ENCODE measurements at places on chromosomes 13 and 19.

DNA sequence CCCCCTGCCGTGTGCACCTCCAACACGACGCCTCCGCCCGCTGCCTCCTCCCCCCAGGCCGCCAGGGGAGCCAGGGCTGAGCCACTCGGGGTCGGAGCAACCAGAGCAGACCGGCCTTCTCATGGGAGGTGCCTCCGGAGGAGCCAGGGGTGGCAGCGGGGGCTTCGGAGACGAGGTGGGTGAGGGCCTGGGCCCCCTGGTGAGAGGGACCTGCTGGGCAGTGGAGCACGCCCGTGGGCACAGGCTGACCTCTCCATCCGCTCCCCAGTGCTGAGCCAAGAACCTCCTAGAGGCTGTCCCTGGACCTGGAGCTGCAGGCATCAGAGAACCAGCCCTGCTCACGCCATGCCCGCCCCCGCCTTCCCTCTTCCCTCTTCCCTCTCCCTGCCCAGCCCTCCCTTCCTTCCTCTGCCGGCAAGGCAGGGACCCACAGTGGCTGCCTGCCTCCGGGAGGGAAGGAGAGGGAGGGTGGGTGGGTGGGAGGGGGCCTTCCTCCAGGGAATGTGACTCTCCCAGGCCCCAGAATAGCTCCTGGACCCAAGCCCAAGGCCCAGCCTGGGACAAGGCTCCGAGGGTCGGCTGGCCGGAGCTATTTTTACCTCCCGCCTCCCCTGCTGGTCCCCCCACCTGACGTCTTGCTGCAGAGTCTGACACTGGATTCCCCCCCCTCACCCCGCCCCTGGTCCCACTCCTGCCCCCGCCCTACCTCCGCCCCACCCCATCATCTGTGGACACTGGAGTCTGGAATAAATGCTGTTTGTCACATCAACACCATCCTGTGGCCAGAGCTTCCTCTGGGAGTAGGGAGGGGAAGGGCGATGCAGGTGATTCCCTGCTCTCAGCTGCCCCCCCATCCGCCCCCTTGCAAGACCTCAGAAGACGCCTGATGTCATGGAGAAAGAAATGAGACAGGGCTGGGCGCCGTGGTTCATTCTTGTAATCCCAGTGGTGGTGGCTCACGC, 12.0 kb downstream of the BCAM start:
- no peak for DNase-seq

DNA sequence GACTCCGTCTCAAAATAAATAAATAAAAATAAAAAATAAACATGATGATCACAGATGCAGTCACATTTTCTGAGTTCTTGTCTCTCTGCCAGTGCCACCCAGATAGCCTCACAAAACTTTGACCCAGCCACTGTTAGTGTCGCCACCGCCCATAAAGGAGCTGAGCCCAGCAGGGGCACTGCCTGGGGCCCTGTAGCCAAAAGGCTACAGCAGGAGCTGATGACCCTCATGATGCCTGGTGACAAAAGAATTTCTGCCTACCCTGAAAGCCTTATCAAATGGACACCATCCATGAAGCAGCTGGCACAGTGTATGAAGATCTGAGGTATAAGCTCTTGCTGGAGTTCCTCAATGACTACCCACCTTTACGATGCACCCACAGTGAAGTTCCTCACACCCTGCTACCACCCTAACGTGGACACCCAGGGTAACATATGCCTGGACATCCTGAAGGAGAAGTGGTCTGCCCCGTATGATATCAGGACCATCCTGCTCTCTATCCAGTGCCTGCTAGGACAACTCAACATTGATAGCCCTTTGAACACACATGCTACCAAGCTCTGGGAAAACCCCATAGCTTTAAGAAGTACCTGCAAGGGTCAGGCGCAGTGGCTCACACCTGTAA, 18.3 kb downstream of the ZNF587 start:
- DNase-seq, result no peak

DNA sequence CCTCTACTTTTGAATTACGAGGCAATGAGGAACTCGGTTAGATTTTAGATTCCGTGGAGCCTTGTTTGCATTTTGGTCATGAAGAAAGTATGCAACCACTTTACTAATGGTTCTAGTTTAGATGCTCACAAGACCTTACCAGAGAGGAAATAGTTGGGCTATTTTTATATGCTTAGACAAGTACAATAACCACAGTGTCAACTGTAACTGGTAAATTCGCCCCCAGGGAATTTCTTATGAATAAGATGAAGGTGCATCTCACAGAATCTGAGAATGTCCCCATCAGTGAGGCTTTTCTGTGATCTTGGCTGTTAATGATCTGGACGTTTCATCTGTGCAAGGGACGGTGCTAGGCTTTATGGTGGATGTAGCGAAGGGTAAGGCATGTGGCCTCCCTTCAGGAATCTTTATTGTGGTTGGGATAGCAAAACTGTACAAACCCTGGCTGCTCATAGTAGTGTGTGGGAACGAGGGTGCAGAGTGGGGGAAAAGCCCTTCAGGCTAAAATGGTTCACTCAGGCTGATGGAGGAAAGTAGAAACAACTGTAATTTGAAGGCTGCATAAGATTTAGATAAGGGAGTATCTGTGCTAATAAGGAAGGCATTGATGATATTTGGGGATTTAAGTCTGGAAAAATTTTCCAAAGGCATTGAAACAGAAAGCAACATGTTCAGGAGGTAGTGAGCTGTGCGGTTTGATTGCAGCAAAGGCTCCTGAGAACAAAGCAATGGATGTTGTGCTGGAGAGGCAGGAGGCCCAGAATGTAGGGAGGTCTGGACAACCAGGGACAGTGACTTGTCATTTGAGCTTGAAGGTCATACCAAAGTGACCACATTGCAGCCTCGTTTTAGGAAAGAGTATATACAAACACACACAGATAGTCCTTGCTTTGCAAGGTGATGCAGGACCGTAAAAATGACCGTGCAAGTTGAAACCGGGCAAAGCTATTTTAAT, 28.4 kb downstream of the UBAC2 start:
- DNase-seq, result no peak

GRCh38 chr19:10863107-10863717, 8.1 kb upstream of the CARM1 start:
- DNase-seq, result no peak

DNA sequence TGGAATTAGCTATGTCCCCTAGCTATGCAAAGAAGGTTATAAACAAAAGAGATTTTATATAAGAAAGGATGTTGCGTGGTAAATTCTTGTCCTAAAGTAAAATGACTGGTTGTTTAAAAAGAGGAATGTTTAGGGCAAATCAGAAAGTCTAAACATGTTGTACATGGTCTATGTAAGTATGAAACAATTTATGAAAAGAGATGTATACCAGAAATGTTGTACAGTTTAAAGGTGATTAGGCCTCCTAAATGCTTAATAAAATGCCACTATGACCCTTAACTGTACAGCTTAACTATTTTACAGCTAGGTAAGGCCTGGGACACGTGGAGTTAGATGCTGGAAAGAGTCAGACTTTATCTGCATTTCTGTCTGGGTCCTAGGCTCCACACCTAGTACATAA, 775.9 kb upstream of the KLHL1 start:
- no peak for DNase-seq

DNA sequence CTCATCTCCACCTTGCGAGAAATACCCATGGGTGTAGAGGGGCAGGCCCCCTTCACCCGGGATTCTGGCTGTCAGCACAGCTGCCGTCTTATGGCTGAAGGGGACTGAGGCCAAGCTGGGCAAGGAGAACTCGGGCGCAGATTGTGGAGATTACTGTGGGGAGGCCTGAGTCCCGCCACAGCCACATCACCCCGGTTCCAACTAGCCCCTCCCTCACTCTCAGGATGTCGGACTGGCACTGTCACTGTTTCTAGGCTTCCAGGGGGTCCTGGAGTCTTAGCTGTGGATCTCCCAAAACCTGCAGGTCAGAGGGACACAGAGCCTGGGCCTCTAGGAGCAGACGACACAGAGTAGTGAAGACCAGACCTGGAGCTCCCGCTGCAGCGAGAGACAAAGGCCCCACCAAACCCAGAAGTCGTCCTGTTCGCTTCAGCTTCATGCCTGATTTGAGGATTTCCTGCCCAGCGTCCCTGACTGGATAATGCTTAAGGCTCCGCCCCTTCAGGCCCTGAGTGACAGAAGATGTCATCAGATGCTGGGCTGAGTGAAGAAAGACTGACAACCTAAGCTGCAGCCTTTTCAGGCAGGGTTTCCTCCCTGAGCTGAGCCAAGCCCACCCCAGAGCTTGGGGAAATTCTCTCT, 55.8 kb downstream of the ZNF93 start:
- DNase-seq, result no peak

- peak; percentile 78 for DNase-seq
These were observed 40.3 kb upstream of the USPL1 start for GRCh38 chr13:30577401-30577852.

DNA sequence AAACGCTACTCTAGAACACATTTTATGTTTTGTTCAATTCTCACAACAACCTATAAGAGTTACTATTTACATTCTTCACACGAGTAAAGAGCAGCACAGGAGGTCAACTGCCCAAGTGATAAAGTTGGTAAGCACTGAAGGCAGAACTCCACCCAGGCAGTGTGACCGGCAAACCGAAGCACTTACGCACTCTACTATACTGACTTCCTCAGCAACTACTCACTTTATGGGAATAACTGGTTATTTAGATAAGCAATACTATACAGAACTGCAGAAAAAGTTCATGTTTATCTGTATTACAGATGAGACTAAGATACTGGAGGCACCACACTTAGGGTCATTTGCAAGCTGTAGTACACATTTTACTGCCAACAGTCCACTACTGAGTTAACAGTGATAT, 28.8 kb downstream of the FOXO1 start:
- no peak for DNase-seq

DNA sequence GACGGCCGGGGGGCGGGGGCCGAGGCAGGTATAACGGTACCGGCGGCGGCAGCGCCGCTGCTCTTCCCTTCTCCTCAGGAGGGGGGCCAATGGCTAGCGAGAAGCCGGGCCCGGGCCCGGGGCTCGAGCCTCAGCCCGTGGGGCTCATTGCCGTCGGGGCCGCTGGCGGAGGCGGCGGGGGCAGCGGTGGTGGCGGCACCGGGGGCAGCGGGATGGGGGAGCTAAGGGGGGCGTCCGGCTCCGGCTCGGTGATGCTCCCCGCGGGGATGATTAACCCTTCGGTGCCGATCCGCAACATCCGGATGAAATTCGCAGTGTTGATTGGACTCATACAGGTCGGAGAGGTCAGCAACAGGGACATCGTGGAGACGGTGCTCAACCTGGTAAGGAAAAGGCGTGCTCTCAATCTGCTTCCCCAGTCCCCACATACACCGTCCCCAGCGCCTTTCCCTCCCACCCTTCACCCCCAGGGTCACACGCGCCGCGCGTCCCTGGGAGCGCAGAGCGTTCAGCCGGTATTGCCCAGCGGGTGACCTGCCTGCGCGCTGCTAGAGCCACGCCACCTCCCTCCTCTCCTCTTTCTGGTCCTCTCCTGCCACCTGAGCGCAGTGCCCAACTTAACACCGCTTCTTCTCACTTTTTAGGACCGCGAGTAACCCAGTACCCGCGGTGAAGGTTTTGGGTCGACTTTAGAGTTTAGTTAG, 814 bp downstream of the NBEA start:
- peak; percentile 61 for DNase-seq

GRCh38 chr19:389255-389934, 19.6 kb downstream of the C2CD4C start:
- DNase-seq, result peak; percentile 46

- DNase-seq, result no peak
These were observed 351.3 kb upstream of the TMTC4 start for GRCh38 chr13:101025925-101026324.

DNA sequence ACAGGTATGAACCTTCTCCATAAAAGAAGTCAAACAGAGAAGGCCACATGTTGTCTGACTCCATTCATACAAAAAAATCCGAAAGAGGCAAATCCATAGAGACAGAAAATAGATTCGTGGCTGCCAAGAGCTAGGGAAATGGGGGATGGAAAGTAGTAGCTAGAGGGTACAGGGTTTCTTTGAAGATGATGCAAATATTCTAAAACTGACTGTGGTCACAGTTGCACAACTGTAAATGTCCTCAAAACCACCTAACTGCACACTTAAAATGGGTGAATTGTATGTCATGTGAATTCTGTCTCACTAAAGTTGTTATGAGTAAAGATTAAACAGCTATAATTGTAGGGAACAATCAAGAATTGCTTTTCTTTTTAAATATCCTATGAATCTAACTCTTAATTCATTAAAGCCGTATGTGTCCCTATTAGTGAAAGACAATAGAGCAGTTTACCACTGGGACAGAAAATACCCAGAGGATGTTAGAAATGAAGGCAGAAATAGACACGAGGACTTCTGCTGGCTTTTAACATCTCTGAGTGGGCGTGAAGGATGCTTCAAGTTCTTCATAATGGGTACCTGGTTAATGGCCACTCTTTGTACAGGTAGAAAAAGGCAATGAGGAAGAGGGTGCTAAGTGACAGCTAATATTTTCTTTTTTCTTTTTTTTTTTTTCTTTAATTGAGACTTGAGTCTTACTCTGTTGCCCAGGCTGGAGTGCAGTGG, 21.2 kb downstream of the INSR start:
- no peak for DNase-seq

- DNase-seq, result no peak
These were observed 363.6 kb upstream of the NBEA start for GRCh38 chr13:34578471-34578870.

DNA sequence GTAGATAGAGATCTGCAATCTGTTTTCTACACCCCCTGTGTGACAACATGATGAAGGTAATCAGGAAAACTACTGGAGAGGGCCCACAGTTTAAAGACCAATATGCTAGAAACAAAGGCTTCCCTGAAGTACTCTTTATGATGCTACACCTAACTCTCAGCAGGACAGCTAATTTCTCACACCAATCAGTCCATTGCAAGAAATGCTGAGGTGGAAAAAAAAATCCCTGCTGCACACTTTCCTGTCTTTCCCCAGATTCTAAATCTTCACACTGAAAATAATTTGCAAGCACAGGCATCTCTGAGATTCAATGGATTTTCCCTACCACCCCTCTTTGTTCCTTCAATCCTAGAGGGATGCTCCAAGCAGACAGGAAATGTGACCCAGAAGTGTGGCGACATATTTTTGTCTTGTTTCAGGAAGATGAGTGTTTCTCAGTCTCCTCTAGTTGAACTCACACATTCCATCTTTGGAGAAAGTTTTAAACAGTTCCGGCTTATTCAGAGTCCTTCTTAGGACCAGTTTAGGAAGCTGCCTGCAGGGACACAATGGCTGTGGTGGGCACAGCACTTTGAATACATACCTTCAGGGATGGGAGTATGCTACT, 671.6 kb downstream of the DIAPH3 start:
- DNase-seq, result no peak

- no peak for DNase-seq
These were observed 3.8 kb downstream of the F7 start for GRCh38 chr13:113109151-113110047.

GRCh38 chr19:33125929-33126388, 6.0 kb upstream of the WDR88 start:
- peak; percentile 81 for DNase-seq

GRCh38 chr19:1113030-1113985, 9.5 kb downstream of the GPX4 start:
- peak; percentile 91 for DNase-seq

GRCh38 chr13:48595431-48596429, 58.0 kb upstream of the CYSLTR2 start:
- peak; percentile 79 for DNase-seq

GRCh38 chr13:29909975-29910674, 59.7 kb upstream of the UBL3 start:
- no peak for DNase-seq

All from activated effector memory CD4-positive, alpha-beta T cell treated with anti-CD3 and anti-CD28 coated beads, Interleukin-2, amount 50 U/mL, for 16 hours (primary cell).